Naive thymus-derived CD8-positive, alpha-beta T cell (primary cell): ENCODE measurements at places on chromosomes 11 and 22. TPM values are rescaled to one million over a fixed set of nuclear protein-coding genes. Genes with fewer than 3 reads are reported as not detected.

Gene ACRV1
- not detected for total RNA-seq

Gene MRGPRX3
- total RNA-seq, result not detected

Gene PDE2A
- 1.2 TPM for total RNA-seq

Gene DAGLA
- 0.13 TPM for total RNA-seq

Gene TMEM25
- total RNA-seq, result 31.0 TPM

Gene SLC25A18
- total RNA-seq, result not detected

Gene RFPL3
- total RNA-seq, result not detected

Gene ANGPTL5
- total RNA-seq, result not detected
